ENCODE measurements at places on chromosomes 13 and 19.

GRCh38 chr19:50897191-50897607 is 14.0 kb downstream of the KLK4 start:
- DNase-seq, result no peak

DNA sequence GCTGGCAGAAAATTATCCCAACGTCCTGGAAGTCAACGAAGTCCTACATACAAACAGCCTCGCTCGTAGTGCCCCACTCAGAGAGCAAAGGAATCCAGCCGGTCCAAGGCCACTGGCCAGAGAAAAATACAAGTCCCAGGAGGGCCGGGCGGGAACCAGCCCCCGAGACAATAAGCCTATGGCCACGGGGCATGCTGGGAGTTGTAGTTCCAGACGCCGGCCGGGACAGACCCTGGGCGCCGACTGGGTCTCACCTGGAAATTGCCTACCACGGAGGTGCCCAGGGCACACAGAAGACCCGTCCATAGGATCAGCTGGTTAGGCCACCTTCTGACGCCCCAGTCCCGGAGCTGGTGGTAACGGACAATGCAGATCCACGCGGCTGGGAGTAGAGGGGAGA is 5.4 kb downstream of the TMEM150B start:
- DNase-seq, result no peak

DNA sequence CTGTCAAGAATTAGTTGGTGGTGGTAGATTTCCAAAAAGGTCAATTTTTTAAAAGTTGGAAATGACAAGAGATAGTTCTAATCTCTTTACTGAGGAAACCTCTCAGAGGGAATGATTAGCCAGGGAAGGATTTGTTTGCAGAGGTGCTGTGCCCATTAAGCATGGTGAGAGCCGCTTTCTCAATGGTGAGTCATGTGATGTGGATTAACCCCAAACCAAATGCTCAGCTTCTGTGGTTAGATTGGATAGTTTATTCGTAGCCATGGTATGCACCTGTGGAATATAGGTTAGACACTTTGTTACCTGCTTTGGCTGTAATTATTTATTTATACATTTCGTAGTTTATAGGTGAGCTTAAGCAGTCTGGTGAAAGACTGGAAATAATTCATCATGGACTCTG is 7.1 kb downstream of the HNRNPM start:
- peak; percentile 33 for DNase-seq

GRCh38 chr13:31195616-31196015 is 4.2 kb upstream of the B3GLCT start:
- no peak for DNase-seq

GRCh38 chr13:41995336-41995735 is 34.4 kb upstream of the VWA8 start:
- DNase-seq, result no peak
